ENCODE measurements at places on chromosomes 1 and 21.

GRCh38 chr1:183612407-183612806, 22.1 kb upstream of the NCF2 start:
- no peak for DNase-seq

- DNase-seq = no peak
Observed at GRCh38 chr1:167659450-167659849, 29.4 kb downstream of the RCSD1 start.

DNA sequence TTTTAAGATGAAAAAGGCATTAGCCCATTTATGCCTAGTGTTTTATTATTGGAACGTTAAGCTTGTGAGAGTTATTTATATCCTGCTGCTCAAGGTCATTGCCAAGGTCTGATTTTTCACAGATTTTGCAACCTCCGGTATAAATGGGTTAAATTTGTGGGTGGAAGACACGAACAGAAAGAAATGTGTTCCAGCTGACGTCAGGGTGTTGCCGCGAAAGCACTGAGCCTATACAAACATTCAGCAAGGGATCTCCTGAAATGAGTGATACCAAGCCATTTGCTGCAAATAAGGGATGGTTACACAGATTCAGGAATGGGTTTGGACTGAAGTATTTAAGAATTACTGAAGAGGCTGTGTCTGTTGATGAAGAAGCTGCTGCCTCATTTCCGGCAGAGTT, 32.2 kb downstream of the TMED5 start:
- DNase-seq = no peak

DNA sequence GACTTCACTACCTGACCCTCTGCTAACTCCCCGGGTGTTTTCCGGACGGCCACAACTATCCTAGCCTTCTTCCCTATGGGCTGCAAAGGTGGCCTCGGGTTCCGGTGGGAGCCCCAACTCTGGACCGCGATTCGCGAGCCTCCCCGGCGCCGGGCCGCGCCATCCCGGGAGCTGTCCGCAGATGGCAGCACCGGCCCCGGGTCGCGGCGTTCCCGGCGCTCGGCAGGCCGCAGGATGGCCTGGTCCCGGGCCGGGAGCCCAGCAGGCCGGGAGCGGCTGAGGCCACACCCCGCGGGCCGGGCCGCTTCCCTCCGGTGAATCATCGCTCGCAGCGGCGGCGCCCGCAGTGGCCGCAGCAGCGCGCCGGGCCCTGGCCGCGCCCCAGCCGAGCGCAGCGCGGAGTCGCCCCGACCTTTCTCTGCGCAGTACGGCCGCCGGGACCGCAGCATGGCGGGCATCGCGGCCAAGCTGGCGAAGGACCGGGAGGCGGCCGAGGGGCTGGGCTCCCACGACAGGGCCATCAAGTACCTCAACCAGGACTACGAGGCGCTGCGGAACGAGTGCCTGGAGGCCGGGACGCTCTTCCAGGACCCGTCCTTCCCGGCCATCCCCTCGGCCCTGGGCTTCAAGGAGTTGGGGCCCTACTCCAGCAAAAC, at the start of gene CAPN2:
TSS of gene CAPN2 (plus strand) at position 346 of the 656 bp plus-strand sequence. CDS start at position 448, 102 bp downstream.
- no peak for DNase-seq

DNA sequence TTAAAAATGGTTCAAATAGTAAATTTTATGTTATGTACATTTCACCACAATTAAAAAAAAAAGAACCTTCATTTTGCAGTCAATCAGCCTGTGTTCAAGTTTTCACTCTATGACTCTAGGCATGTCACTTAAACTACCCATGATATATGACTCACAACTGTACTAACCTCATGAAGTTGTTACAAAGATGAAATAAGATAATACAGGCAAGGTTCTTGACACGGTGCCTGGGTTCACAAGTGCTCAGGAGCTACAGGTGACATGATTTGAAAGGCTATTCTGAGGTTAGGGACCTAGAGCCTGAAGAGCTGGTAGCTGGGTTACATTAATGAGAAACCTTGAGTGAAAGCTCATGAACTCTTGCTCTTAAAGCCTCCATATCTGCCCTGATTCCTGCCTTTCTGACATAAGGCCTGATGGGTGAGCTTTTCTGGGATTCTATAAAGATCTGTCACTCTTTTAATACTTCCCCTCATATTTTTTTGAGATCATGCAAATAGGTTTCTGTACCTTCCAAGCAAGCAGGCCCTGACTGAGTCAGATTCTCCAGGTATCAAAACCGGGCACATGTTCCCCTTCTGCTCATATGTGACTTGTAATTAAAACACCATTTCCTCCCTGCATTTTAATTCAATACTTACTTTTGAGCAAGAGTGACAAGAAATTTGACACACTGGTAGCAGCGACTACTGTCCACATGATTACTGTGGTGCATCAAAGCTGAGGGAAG, 34.0 kb downstream of the PCSK9 start:
- DNase-seq = peak; percentile 86

DNA sequence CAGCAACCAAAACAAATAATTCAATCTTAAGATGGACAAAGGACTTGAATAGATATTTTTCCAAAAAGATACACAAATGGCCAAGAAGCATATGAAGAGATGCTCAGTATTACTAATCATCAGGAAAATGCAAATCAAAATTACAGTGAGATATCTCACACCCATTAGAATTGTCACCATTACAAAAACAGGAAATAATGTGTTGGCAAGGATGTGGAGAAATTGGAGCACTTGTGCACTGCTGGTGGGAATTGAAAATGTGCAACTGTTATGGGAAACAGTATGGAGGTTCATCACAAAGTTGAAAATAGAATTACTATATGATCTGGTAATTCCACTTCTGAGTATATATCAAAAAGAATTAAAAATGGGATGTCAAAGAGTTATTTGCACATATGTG, 83.2 kb downstream of the SH3GLB1 start:
- DNase-seq = no peak

GRCh38 chr1:205693421-205693991, 13.2 kb upstream of the SLC45A3 start:
- no peak for DNase-seq
